Activated gamma-delta T cell (primary cell): ENCODE measurements at places on chromosomes 7 and 10.

GRCh38 chr7:152462995-152463708 is 27.3 kb upstream of the KMT2C start:
- DNase-seq = no peak

- no peak for DNase-seq
Observed at GRCh38 chr7:148585399-148585798, 5.2 kb upstream of the C7orf33 start.

DNA sequence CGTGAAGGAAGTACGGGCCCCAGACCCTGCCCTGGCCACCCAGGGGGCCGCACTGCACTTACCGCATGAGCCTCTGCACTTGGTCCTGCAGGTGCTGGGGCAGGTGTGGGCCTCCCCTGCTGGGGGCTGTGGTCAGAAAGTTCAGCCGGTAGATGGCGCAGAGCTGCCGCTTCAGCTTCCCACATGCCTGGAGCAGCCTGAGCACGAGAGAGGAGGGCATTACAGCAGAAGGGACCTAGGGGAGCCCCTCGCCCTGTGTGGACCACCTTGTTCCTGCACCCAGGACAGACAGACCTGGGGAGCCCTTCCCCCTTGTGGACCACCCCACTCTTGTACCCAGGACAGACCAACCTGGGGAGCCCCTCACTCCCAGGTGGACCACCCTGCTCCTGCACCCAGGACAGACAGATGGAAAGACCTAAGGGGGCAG is 8.7 kb upstream of the PYROXD2 start:
- no peak for DNase-seq

DNA sequence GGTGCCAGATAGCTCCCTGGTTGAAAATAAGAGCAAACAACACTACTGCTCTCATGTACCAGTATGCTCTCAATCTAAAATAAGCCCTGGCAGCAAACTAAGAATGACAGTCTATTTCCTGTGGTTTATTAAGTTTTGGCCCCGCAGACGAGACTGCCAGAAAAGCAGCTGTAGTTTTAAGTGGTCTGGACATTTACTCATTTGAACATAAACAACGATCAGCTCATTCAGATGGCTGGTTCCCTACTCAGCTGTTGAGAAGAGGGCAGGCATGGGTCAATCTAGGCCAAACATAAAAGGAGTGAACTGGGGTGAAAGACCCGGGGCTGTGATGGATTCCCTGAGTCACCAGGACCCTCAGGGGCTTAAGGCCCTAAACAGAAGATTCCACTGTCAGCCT is 4.5 kb downstream of the TRIL start:
- DNase-seq = no peak

- DNase-seq = no peak
Observed at GRCh38 chr10:69892816-69893215, 91.1 kb downstream of the COL13A1 start.

DNA sequence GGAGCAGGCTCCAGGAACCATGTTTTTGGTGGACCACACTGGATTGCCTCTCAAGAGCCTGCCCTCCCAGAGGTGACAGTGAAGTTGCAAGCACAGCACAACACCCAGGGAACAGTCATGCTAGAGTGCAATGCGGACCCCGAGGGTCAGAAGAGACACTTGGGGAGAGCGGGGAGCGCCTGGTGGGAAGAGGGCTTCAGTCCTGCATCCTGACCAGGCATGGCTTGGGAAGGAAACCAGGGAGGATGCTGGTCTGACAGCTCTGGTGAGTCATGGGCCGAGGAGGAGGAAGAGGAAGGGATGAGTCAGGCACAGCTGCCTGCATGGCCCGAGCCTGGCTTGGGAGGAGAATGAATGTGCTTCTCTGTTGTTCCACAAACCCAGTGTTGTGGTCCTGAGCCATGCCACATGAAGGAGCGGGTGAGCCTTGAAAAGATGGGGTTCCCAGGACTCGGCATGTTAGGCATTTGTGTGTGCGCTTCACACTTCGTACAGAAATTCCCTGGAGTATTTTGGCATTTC is 29.5 kb upstream of the ANKRD2 start:
- DNase-seq = no peak

DNA sequence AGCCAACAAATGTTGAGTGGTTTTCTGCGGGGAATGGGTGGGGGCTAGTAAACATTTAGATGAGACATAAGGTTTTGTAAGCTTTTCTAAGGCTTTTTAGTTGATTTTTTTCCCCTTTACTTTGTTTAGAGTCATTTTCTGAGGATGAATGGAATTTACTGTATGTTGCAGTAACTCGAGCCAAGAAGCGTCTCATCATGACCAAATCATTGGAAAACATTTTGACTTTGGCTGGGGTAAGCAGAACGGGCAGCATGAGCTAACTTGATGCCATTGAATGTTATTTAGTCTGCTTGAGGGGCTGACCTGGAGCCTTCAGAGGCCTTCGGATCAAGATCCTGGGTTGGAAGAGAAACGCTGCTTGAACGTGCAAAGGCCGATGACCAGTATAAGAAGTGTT is 37.3 kb downstream of the FBH1 start:
- no peak for DNase-seq
